CD4-positive, CD25-positive, alpha-beta regulatory T cell (primary cell): ENCODE measurements at places on chromosomes 5 and 9.

DNA sequence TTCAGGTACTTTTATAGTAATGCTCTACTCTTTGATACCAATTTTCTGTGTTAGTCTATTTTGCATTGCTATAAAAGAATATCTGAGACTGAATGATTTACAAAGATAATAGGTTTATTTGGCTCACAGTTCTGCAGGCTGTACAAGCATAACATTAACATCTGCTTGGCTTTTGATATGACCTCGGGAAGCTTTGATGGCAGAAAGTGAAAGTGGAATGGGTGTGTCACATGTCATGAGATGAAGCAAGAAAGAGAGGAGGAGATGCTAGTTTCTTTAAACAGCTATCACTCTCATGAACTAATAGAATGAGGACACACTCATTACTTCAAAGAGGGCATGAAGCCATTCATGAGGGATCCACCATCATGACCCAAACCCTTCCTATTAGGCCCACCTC lies 270.9 kb upstream of the IL12B start:
- H3K27me3 ChIP-seq = no peaks in the 10 kb centered on the region
- no peak overlapping the region for H3K4me3 ChIP-seq
- H3K36me3 ChIP-seq = no peaks in the 10 kb centered on the region
- H3K4me1 ChIP-seq = no peaks in the 10 kb centered on the region

GRCh38 chr9:131095666-131096268 lies 564 bp upstream of the AIF1L start:
- no peak for DNase-seq
- H3K27ac ChIP-seq = no peak overlapping the region
- peaks cover 5% of the 10 kb centered on the region for H3K4me1 ChIP-seq
- peaks cover 11% of the 10 kb centered on the region for H3K27me3 ChIP-seq
- no peaks in the 10 kb centered on the region for H3K36me3 ChIP-seq

DNA sequence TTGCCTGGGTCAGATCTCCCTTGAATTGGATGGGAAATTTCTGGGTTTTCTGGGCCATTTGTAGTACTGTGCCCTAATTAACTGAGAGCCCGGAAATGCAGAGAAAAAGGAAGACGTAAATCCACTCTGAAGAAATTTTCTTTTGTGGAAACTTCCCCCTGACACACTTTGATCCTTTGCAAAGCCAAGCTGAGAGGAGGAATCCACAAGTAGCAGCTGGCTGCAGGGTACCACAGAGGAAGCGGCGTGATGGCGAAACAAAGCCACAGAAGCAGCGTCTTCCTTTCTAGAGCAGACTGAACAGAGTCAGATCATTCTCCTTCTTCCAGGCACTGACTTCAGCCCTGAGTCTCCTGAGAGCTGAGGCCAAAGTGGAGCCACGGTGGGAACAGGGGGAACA lies 47.1 kb upstream of the ZNF354A start:
- no peak overlapping the region for H3K27ac ChIP-seq
- no peaks in the 10 kb centered on the region for H3K4me1 ChIP-seq
- H3K27me3 ChIP-seq = no peaks in the 10 kb centered on the region
- H3K4me3 ChIP-seq = no peak overlapping the region
- H3K36me3 ChIP-seq = no peaks in the 10 kb centered on the region

DNA sequence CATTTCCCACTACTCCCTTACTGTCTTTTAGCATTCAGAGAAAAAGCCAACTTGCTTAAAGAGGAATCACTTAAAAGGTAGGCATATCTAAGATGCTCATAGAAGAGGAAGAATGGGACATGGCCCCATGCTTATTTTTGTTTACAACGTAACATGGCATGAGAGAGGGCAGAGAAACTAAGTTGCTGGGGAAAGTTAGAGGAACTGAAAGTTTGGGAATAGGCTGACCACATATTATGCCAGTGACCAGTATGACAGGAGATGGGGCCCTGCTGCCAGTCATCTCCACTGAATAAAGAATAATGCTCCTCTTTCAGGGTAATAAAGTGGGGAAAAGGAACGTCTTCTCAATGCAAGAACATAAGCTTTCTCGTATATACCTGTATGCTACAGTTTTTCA lies 1.9 kb downstream of the PLPP6 start:
- H3K36me3 ChIP-seq = no peaks in the 10 kb centered on the region
- H3K27me3 ChIP-seq = peaks cover 3% of the 10 kb centered on the region
- DNase-seq = no peak
- H3K27ac ChIP-seq = peak overlapping the region; percentile 72

DNA sequence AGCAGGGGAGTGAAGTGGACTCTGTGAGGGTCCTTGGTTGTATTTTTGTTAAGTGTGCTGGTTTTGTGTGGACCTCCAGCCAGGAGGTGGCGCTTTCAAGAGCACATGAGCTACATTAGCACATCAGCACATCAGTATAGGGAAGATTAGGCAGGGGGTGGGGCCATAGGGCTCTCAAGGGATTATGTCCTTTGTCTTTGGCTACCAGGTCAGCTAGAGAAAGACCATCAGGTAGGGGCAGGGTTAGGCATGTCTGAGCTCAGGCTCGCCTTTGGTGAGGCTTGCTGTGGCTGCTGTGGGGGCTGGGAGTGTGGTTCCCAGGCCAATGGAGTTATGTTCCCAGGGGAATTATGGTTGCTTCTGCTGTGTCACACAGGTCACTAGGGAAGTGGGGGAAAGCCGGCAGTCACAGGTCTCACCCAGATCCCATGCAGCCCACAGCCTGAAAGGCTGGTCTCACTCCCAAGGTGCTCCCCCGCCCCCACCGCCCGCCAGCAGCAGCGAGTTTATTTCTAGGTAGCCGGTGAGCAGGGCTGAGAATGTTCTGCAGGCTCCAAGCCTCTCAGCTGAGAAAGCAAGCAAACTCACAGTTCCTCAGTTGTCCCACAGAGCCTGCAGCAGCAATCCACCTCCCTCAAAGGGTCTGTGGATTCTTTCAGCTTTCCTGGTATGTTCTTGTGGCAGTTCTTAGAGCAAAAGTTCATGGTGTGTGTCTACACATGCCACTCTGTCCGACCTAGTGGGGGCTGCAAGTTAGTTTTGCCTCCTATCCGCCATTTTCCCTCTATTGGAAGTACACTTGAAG lies 13.7 kb downstream of the OR1J1 start:
- peaks cover 22% of the 10 kb centered on the region for H3K27me3 ChIP-seq
- H3K27ac ChIP-seq = peak overlapping the region; percentile 56
- H3K4me1 ChIP-seq = no peaks in the 10 kb centered on the region
- DNase-seq = no peak

GRCh38 chr5:7850395-7851239 lies at the start of gene CFAP90:
TSS of gene CFAP90 (minus strand) at chr5:7851133. CDS start at chr5:7851021, 112 bp downstream.
- no peak within 1 kb of the TSS for H3K27ac ChIP-seq

DNA sequence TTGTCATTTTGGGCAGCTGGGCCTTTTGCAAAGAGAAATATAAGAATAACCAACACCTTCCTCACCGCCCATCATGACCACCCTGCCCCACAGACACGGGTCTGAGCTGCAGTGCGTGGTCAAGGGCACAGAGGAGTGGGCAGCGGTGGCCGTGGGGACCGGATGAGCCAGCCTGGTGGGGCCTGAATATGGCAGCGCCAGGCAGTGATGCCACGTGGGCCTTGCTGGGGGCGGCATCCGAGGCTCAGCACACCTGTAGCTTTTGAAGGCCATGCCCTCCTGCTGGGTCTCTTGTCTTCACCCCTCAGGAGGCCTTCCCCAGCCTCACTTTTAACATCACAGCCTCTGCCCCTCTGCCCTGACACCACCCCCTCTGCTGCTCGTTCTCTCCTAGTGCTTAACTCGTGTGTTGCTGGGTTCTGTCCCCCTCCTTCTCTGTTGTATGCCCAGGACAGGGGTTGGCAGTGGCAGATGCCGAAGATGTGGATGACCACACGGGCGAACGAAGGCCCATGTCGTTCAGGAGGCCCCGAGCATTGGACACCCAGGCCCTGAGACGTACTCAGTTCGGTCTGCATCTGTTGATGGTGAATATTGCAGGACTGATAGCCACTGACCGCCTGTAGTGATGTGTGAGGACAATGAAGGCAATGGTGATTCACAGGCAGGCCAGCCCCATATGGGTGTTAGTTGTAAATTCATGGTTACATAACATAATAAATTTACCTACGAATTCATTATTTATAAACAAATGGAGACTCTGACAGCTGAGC lies 46.0 kb downstream of the AHRR start:
- H3K4me1 ChIP-seq = peaks cover 10% of the 10 kb centered on the region
- H3K27me3 ChIP-seq = peaks cover 2% of the 10 kb centered on the region
- H3K36me3 ChIP-seq = no peaks in the 10 kb centered on the region
- DNase-seq = no peak

GRCh38 chr9:18114559-18115475 lies 359.1 kb upstream of the ADAMTSL1 start:
- no peak overlapping the region for H3K4me3 ChIP-seq
- DNase-seq = no peak
- no peaks in the 10 kb centered on the region for H3K4me1 ChIP-seq
- H3K36me3 ChIP-seq = no peaks in the 10 kb centered on the region
- H3K27me3 ChIP-seq = no peaks in the 10 kb centered on the region
- no peak overlapping the region for H3K27ac ChIP-seq

DNA sequence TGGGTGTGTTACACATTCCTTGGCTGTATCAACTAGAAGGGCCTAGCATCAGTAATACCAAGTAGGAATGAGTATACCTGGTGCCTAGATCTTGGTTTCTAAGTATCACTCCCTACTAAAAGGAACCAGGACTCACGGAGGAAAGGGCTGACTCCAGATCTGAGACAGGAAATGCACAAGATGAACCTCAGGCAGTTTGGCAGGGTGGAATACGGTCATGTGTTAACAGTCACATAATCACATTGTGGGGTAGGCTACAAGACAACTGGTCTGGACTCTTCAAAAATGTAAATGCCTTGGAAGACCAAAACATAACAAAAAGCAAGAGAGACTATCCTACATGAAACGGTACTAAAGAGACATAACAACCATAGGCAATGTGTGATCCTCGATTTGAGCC lies 158.8 kb downstream of the CRB2 start:
- no peak overlapping the region for H3K4me3 ChIP-seq
- no peaks in the 10 kb centered on the region for H3K4me1 ChIP-seq
- no peaks in the 10 kb centered on the region for H3K27me3 ChIP-seq

DNA sequence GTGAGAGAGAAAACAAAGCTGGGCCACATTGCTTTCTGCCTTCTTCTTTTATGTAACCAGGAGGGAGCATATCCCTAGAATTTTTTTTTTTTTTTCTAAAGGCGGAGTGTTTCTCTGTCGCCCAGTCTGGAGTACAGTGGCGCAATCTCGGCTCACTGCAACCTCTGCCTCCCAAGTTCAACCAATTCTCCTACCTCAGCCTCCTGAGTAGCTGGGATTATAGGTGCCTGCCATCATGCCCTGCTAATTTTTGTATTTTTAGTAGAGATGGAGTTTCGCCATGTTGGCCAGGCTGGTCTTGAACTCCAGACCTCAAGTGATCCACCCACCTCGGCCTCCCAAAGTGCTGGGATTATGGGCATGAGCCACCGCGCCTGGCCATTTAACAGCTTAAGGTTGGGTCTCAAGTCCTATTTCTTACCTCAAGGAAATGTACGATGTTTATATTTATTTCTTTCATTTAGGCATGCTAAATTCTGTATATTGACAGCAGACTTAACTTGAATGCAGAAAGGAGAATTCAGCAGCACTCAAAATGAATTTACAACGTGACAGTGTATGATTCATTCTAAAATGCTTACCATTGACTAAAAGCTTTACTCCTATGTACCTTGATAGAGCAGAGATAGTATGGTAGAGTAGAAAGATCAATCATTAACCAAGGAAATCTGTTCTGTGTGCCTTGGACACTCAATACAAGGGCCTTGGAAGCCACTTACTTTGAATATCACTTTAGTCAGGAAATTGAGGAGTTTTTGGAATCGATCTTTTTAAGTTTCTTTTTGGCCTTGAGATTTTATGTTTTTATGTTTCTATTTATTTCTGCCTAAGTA lies 100.9 kb downstream of the F2RL2 start:
- H3K36me3 ChIP-seq = peaks cover 5% of the 10 kb centered on the region
- DNase-seq = no peak
- peaks cover 18% of the 10 kb centered on the region for H3K4me1 ChIP-seq
- H3K27ac ChIP-seq = no peak overlapping the region

DNA sequence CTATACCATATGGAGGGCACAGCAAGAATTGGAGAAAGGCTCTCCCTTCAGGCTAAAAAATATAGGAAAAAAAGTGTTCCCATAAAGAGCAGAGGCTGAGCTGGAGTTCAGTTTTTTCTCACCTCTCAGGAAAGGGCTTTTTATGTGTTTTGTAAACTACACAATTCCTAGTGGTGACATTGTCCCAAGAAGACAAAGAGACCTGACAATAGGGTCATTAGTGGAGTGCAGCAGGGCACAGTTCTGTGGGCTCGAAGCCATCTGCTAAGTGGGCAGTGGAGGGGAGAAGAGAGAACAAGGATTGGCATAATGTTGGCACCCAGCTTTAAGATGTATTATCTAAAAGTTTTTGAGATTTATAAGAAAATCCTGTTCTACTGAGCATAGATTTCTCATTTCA lies 162.5 kb downstream of the HCN1 start:
- no peak for DNase-seq
- H3K36me3 ChIP-seq = no peaks in the 10 kb centered on the region
- no peaks in the 10 kb centered on the region for H3K27me3 ChIP-seq
- H3K4me1 ChIP-seq = no peaks in the 10 kb centered on the region
- no peak overlapping the region for H3K27ac ChIP-seq
